Smooth muscle cell of bladder (primary cell): ENCODE measurements at places on chromosomes 5 and 9. TPM values are rescaled to one million over a fixed set of nuclear protein-coding genes. Genes with fewer than 3 reads are reported as not detected.

The PCDHGB4 gene
- 26.9 and 27.5 TPM in 2 replicates for total RNA-seq

The MVB12B gene
- total RNA-seq: 2.0 and 2.3 TPM in 2 replicates

The FOXD4 gene
- under 0.01 and 0.28 TPM in 2 replicates for total RNA-seq

The PDE6A gene
- total RNA-seq: under 0.01 TPM in 1 of 2 replicates, not detected in the other

The SCGB3A2 gene
- total RNA-seq: not detected in 2 replicates

The PLPP7 gene
- total RNA-seq: 6.8 and 14.0 TPM in 2 replicates

The CAPSL gene
- total RNA-seq: 0.14 TPM in 1 of 2 replicates, not detected in the other
